ENCODE measurements at places on chromosomes 2 and 18.
A peak's percentile ranks its signal among the peaks of the same experiment; 100 is the strongest.

DNA sequence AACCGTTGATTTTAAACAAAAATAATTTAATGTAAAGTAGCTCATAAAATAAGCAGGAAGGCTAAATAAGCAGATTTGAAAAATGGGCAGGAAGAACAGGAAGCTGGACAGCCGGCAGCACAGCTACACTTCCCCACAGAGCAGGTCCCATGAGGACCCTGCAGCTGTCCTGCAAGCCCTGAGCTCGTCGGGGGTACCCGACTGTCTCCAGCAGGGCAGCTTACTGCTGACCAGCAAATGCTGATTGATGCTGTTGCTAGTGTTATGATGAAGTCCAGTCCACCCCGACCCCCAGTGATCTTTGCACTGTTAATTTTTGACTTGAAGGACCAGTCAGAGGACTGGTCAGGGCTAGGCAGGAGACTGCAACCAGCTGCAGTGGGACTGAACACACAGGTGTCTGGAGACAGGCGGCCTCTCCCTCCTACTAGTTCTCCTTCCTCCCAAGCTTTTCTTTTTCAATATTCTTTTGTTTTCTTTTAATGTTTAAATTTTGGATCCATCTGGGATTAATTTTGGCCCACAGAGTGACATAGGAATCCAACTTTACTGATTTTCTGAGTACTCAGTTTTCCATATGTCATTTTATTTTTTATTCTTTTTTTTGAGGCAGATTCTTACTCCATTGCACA, 27.7 kb downstream of the POLE4 start:
- no peak for DNase-seq

DNA sequence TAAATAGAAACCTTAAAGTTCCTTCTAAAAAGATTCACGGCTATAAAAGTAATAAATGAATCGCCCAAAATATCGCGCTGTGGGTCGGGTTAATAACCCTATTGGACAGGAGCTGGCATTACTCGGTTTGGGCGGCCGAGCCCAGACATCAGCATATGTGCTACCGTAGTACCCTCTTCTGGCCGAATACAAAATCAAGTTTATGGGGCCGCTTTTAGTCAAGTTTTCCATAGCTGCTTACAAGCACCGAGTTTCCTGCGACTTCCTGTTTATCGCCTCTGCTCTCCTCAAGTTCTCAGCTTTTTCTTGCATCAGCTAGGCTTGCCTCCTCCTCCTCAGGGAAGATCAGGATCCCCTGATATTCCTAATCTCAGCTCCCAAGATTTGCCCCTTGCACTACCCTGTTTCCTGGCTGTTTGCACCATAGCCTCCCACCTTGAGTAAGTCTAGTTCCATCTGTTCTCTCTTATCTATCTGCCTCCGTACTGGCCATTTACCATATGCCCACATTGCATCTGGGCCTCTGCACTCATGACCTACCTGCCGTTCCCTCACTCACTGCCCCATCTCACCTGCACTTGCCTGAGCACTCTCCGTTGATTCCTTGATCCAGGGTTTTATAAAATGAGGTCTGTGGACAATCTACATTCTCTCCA, 56.1 kb downstream of the SLC35F5 start:
- DNase-seq = peak; percentile 35

DNA sequence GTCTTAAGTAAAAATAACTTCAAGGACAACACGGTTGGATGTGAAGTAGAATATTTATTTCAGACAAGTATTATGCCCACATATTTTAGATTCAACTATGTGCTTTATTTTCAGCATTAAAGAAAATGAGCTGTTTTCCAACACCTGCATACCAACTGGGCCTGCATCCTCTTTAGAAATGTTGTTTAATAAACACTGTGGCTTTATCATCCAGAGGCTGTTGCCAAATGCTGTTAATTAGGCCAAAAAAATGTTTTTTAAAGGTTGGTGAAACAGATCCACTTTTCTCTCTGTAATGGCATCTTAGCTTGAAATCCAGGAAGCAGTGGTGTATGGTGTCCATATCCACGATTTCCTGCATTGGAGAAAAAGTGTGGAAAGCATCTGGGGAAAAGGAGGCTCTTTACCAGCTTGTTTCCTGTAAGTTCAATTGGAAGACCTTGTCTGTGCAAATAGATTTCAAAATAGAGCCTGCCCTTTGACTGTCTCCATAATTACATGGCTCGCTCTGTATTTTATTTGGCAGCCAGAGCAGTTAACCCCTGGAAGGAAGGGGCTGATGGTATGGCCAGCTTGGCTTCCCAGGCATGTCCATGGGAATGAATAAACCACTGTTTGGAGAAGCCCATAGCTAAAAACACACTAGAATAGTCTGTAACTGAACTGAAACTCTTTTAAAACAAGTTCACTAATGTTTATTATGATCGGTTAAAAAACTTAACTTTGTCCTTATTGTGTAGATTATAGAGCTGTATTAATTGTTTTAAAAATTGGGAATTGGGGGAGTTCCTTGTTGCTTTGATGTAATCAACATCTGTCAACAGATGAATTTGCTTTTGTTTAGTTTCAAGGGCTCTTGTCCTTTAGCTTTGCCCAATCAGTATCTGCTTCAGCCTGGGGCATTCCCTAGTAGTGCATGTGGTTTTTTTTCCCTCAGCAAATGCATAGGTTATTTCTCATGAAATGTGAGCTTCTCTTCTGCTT, 33.0 kb upstream of the DLX1 start:
- DNase-seq = no peak

DNA sequence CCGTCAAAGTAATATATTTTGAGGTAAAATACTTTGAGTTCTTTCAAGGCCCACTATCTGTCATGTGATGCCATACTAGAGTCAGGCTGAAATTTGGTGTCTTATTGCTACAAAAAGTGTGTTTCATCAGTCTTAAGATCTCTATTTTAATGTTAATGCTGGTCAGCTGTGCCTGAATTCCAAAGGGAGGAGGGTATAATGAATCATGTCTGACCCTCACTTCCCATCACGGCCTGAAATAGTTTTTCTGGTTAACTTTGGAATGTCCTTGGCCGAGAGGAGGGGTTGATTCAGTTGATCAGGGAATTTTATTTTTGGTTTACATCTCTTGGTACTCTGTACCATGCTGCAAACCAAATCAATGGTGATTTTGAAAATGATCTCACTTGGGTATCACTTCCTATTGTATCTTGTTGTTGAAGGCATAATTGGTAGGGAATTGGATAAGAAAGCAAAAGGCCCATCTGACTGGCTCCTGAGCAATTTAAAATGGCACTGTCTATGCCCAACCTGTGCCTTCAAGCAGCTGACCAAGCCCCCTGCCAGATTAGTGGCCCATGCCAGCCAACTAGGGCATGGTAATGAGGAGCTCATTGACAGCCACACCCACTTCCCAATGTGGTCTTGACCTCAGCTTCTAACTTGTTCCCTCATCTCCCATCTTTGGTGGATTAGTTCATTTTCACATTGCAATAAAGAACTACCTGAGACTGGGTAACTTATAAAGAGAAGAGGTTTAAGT, 6.1 kb upstream of the SLC35F5 start:
- no peak for DNase-seq

DNA sequence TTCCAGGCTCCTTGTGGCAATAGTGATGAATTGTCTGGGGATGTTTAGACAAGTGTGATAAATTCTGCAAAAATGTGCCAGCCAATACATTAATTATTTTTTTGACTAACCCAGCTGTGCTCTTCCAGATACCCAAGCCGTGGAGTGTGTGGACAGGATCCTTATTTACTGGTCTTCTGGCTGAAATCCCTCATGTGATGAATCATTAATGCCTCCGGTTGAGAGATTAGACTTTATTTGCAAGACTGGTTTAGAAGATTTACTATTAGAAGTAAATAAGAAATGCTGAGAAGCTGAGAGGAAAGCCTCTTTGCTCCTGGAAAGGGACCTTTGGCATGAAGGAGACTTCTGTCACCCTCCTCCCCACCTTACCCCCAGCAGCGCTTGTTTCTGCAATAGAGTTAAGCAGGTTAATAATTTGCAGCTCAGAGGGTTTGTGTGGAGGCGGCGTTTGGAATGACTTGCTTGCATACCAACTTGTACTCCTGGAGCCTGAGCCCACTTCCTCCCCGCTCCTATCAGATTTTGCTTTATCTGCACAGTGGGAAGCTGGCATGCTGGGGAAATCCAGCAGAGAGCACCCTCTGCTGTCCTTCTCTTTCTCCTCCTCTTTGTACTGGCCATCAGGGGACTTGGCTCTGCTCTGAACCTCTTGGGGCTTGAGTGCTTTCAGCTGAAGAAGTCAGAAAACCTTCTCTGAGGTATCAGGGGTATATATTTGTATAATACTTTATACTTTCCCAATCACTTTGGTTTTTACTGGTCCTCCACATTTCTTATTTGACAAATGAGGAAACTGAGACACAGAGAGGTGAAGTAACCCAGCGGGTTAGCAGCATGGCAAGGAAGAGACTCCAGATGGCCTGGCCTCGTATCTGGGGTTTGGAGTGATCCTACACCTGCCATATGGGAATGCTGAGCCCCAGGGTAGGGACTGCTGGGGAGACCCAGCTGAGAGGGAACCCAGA, 16.3 kb downstream of the SLC3A1 start:
- DNase-seq = no peak

GRCh38 chr2:235659767-235660322, 166.0 kb downstream of the AGAP1 start:
- no peak for DNase-seq
